Fibroblast of villous mesenchyme (primary cell): ENCODE measurements at places on chromosomes 13 and 19. TPM values are rescaled to one million over a fixed set of nuclear protein-coding genes. Genes with fewer than 3 reads are reported as not detected.

GRCh38 chr13:53028637-53029203 lies at the start of gene OLFM4:
Gene OLFM4, plus strand, starts transcription at chr13:53028813. Its CDS starts 24 bp downstream, at chr13:53028837.
- DNase-seq = no peak

- DNase-seq = no peak
These were observed 4.7 kb downstream of the TINCR start for GRCh38 chr19:5563008-5563431.

- DNase-seq = peak; percentile 94
These were observed 2.9 kb upstream of the PTOV1 start for GRCh38 chr19:49847731-49848696.

DNA sequence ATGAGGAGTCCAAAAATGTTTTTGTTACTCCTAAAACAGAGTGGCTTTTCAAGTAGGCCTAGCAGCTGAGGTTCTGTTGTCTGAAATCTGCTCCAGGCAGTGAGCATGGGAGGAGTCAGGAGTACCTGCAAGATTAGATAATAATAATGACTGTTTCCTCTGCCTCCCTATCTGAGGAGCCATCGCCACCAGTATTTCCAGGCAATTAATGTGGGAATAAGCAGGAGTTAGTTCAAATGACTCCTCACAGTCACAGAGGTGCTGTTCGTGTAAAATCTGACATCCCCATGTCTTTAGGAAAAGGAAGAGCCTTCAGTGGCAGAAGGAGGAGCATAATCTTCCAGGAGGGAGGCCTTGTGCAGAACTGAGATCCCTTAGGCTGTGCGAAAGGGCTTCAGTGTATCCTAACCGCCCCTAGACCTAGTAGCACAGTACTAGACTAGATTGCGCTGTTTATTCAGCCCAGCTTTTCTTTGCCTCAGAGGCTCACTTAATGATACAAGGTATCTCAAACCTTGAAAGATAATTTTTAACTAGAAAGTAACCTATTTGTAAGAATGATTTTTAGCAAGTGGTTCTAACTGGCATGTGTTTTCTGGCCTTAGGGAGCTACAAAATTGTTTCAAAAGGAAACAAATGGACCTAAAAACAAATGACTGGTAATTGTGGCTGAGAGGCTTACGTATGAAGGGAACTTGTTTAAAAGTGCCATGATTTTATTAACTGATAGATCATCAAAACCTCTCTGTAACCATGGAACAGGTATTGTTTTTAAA lies 49.0 kb downstream of the FREM2 start:
- DNase-seq = no peak

GRCh38 chr13:41130356-41130755 lies 2.2 kb downstream of the KBTBD6 start:
- no peak for DNase-seq

DNA sequence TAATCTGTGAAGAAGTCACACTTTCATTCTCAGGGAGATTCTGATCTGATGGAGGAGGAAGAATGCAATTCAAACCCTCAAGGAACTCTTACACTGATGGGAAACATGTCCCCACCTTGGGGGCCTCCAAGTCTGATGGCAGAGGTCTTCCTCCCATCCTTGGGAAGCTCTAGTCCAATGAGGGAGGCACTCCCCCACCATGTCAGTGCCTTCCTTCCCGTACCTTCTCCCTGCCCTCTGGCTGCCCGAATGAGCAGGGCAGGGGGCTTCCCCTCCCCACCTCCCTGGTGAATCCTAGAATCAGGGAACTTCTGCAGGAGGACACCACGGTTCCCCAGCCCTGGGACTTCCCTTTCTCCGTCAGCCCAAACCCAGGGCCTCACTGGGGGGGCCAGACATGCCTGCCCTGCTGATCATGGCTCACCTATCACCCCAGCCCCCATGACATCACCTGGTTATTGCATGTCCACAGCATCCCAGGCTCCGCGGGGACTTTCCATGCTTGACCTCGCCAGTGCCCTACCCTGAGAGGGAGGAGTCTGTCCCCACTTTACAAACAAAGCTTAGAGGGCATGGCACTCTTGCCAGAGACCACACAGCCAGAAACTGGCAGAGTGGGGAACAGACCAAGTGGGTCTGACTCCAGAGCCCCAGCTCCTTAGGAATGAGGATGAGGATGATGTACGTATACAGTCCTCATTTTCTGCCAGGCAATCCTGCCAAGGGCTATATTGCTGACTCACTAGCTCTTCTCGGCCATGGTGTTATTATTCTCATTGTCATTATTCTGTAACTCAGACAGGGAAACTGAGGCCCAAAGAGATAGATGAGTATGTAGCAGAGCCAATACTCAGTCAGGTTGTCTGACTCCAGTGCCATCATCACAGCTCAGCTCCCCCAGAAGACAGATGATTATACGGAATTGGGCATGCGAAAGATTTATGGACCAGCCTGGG lies 9.6 kb upstream of the BCL3 start:
- DNase-seq = no peak

GRCh38 chr13:35787937-35788336 lies 311.4 kb upstream of the MAB21L1 start:
- no peak for DNase-seq

DNA sequence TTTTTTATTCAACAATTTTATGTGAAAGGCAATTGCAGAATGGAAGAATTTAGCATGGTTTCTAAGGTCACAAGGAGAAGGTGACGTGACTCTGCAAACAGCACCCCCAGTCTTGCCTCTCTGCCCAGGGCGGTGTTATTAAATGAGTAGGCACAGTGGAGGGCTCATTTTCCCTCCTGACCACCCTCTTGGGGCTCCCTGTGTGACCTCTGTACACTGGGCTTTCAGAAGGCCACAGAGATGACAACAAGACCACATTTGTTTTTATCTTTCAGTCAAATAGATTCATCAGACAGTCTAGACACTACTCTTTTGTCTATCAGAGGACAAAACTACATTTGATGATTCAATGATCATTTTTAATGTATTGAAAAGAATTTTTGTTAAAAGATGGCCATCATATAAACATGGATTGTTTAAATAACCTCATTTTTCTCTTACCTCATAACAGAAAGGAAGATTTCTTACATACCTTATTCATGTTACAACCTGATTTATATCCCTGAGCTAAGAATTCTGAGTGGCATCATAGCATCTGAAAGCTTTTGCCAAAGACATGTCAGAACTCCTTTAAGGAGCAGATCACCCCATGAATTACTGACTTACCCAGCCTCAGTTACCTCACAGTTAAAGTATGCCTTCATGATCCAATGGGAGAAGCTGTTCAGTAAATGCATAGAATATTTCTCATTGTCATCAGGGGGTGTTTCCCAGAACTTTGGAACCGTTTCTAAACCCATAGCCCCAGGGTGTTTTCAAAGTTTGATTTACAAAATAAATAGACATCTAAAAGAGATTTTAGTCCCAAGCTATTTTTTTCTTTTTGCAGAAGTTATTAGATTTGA lies 184.0 kb upstream of the RFC3 start:
- no peak for DNase-seq

GRCh38 chr19:11452620-11453310 lies 17.3 kb downstream of the PRKCSH start:
- DNase-seq = no peak

- peak; percentile 57 for DNase-seq
These were observed 6.3 kb downstream of the GRAMD1A start for GRCh38 chr19:35006342-35006998.

DNA sequence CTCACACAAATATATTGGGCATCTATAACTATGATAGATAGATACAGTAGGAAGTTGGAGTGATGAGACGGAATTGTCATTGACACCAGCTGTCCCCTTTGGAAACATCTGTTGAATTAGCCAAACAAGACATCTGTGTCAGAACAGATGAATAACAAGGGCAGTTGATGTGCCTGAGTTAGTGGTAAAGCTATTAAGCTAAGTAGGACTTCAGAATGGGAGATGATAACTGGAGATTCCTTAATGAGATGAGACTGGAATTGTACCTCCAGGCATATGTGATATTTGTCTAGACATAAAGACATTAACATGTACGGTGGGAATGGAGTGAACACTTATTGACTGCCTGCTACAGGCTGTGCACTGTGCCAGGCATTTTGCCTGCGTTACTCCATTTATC lies 78.7 kb downstream of the MBNL2 start:
- DNase-seq = no peak

DNA sequence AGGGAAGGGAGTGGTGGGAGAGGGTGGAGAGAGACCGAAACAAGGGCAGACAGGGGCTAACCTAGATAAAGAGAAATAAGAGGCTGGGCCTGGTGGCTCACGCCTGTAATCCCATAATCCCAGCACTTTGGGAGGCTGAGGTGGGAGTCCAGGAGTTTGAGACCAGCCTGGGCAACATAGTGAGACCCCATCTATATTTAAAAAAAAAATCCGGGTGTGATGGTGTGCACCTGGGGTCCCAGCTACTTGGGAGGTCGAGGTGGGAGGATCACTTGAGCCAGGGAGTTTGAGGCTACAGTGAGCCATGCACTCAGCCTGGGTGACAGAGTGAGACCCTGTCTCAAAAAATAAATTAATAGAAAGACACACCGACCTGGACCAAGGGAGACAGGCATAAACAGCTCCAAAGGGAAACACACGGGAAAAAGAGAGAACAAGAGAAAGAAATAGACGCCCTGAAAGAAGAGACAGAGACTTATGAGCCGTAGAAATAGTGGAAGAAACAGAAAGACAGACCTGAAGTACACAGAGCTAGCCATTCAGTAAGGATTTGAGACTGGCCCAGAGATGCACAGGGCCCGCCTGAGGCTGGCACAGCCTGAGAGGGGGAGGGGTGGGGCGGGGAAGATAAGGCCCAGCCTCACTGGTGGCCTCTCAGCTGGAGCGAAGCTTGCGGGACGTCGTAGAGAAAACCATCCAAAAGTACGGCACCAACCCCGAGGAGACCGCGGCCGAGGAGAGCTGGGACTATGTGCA lies 2.2 kb downstream of the CD37 start:
- DNase-seq = no peak

- DNase-seq = no peak
These were observed 7.6 kb downstream of the SIGLEC11 start for GRCh38 chr19:49953416-49953815.

DNA sequence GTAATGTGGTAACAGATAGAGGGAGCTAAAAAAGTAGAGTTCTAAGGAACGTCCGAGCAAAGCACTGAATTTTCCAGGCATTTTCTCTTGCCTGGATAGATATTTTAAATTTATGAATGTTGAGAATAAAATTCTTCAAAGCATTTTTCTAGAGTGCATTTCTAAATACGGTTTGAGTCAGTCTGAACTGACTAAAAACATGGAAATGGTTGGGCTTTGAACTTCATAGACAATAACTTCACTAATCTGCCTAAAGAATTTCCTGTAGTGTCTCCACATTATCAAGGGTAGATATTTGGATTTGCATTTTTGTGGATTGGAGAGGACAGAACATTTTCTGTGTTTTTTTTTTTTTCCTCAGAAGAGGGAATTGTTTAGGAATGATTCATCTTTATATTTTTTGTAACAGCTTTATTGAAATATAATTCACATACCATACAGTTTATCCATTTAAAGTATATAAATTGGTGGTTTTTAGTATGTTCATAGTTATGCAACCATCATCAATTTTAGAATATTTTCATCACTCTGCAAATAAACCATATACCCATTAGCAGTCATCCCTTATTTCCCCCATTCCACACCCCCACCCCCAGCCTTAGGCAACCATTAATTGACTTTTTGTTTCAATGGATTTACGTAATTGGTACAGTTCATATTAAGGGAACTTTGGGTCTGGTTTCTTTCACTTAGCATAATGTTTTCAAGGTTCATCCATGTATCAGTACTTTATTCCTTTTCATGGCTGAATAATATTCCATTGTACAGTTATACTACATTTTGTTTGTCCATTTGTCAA lies 20.7 kb downstream of the GARRE1 start:
- DNase-seq = peak; percentile 89

DNA sequence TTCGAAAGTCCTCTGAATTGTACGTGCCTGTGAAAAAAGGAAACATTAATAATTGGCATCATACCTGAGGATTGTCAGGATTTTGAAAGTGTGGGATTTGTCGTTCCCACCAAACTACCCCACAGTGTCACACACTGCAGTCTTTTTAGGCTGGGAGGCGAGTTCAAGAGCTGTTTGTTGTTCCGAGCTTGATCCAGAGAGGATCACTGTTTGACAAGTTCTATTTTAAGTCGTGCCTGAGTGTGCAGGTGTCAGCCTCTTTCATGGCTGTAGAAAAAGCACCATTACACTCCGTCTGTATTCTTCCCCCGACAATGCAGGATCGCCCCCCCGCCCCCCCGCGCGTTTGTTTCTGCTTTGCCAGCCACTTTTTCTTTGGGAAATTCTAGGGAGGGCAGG lies 635 bp upstream of the NBEA start:
- no peak for DNase-seq

DNA sequence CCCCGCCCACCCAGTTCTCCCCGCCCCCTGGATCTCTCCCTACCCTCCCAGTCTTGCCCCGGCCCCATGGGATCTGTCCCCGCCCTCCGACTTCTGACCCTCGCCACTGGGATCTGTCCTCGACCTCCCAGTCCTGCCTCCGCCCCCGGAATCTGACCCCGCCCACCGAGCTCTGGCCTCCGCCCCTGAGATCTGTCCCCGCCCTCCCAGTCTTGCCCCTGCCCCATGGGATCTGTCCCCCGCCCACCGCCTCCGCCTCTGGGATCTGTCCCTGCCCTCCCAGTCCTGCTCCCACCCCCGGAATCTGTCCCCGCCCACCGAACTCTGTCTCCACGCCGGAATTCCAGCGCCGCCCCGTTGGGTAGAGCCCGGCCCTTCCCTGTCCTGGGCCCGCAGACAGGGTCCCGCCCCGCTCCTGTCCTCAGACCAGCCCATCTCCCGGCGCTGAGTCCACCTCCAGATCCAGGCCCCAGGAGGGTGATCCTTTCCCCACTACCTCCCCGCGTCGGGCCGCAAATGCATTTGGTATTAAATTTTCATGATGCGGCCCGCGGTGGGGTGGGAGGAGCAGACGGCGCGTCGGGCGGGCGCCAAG lies 1.5 kb upstream of the SLC17A7 start:
- peak; percentile 87 for DNase-seq

GRCh38 chr19:10009714-10010224 lies 535 bp downstream of the COL5A3 start:
- DNase-seq = peak; percentile 6

GRCh38 chr13:110250258-110250891 lies 56.6 kb downstream of the COL4A1 start:
- DNase-seq = peak; percentile 91

GRCh38 chr19:30231408-30232318 lies 140.5 kb upstream of the ZNF536 start:
- no peak for DNase-seq

GRCh38 chr13:45142440-45143345 lies 22.4 kb downstream of the GTF2F2 start:
- peak; percentile 70 for DNase-seq

- no peak for DNase-seq
These were observed 27.8 kb downstream of the MBNL2 start for GRCh38 chr13:97249796-97250495.

DNA sequence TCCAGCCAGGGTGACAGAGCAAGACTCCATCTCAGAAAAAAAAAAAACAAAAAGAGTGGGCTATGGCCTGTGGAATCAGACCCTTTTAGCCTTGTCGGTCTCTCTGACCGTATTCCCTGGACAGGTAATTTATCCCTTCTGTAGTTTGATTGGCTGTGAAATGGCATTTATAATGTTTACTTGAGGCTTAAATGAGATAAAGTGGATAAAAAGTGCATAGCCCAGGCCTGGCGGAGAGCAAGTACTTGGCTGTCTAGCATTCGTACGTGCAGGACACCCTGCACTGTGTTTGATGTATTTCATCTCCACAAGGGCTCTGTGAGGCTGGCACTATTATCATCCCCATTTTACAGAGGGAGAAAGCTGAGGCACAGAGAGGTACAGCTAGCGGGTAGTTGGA lies 7.0 kb downstream of the NTN5 start:
- DNase-seq = no peak

Gene ANKLE1
- 0.32 and 0.86 TPM in 2 replicates for total RNA-seq

Gene WASF3
- total RNA-seq = 9.0 and 14.2 TPM in 2 replicates

Gene RPL18
- 1,548 and 1,575 TPM in 2 replicates for total RNA-seq

Gene FGF21
- total RNA-seq = not detected in 2 replicates

Gene FAM216B
- not detected in 2 replicates for total RNA-seq

Gene DNAJB1
- total RNA-seq = 78.0 and 99.3 TPM in 2 replicates
